ENCODE measurements at places on chromosomes 16 and 17. TPM values are rescaled to one million over a fixed set of nuclear protein-coding genes. Genes with fewer than 3 reads are reported as not detected.

KRT32 gene
- total RNA-seq, result not detected

TBC1D3I gene
- 0.07 TPM for total RNA-seq

KRTAP9-4 gene
- not detected for total RNA-seq

MSI2 gene
- 34.3 TPM for total RNA-seq

CD300LB gene
- total RNA-seq, result not detected

EPOP gene
- total RNA-seq, result 0.72 TPM

SPATA22 gene
- total RNA-seq, result 0.13 TPM

TBC1D3H gene
- total RNA-seq, result not detected

KRT222 gene
- total RNA-seq, result not detected

KRT12 gene
- total RNA-seq, result not detected

MYO15B gene
- total RNA-seq, result 5.7 TPM

CHST5 gene
- not detected for total RNA-seq

APOBR gene
- not detected for total RNA-seq

MBTD1 gene
- 11.1 TPM for total RNA-seq

SSTR5 gene
- total RNA-seq, result not detected

KRTAP3-1 gene
- total RNA-seq, result not detected

KRT20 gene
- total RNA-seq, result not detected

ZNF750 gene
- not detected for total RNA-seq

CIBAR2 gene
- total RNA-seq, result not detected

MARVELD3 gene
- not detected for total RNA-seq

All from smooth muscle cell of the pulmonary artery (primary cell).